ENCODE measurements at places on chromosomes 1 and 21.
A peak's percentile ranks its signal among the peaks of the same experiment; 100 is the strongest.

DNA sequence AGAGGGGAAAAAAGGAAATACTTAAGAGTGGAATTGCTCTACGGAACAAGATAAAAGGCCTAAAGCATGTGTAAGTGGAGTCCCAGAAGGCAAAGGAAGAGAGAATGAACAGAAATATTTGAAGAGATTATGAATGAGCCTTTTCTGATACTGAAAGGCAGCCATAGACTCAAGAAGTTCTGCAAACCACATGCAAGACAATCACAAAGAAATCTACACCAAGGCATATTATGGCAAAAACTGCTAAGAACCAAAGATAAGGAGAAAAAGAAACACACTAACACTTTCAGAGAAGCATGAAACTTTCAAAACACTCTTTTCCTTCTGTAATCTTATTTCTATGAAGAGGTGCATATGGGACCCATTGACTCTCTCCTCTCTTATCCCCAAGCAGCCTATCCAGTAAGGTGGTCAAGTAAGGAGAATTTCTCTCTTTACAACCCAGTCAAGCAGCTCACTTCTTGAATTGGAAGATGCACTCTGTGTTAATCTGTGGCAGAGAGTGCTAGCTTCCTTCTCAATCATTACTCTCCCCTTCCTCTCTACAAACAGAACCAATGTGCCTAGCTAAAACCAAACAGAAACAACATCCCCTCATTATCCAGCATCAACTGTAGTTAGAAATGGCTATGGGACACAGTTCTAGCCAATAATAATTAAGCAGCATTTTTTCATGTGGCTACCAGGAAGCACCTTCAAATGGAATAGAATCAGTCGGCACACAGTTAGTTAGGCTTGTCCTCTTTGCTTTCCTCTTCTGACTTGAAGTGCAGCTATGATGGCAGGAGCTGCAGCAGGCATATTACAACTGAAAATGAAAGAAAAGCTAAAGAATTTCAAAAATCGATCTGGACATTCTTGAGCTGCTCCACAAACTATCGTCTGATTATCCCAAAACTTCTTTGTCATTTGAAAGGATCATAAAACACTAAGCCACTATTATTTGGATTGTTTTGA lies 25.9 kb downstream of the KRTAP19-8 start:
- DNase-seq: no peak

DNA sequence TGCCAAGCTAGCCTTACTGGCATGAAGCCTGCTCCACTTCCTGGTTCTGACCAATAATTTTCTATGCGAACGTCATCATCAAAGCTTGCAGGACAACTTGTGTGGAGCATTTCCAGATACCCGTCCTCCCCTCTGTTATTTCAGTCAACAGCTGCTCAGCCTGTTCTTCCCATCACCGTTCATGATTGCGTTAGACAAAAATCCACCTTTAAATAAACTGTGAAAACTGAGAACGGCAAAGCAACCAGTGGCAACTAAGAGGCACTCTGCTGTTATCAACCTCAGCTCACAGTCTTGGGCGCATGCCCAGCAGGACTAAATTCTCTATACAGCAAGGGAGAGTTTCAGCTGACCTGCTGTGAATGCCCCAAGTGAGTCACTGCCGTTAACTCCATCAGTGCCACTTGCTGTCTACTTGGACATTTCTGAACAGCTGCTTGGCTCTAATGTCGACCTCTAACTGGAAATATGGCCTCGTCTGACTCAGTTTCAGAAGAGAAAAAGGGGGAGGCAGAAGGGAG lies 207.4 kb upstream of the RUNX1 start:
- DNase-seq: no peak

DNA sequence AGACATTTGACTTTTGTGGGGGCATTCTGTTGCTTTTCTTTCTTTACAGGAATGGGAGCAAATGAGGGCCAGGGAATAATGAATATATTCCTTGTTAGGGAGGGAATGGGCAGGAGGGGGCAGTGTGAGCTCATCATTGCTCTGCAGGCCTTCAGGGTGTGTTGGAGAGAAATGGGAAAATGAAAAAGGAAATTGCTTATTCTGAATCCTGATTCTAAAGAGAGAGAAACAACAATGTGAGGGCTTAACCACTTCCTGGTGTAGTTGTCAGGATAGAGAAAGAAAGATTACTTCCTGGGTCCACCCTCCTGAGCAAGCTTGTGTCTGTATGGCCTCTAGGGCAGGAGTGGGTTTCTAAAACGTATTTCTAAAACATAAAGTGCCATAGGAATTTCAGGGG lies 28.3 kb downstream of the VANGL2 start:
- DNase-seq: peak; percentile 10

- DNase-seq: no peak
These were observed 41.5 kb upstream of the IL19 start for GRCh38 chr1:206729050-206729449.

- no peak for DNase-seq
These were observed 64.7 kb downstream of the TGFBR3 start for GRCh38 chr1:91821126-91821868.

DNA sequence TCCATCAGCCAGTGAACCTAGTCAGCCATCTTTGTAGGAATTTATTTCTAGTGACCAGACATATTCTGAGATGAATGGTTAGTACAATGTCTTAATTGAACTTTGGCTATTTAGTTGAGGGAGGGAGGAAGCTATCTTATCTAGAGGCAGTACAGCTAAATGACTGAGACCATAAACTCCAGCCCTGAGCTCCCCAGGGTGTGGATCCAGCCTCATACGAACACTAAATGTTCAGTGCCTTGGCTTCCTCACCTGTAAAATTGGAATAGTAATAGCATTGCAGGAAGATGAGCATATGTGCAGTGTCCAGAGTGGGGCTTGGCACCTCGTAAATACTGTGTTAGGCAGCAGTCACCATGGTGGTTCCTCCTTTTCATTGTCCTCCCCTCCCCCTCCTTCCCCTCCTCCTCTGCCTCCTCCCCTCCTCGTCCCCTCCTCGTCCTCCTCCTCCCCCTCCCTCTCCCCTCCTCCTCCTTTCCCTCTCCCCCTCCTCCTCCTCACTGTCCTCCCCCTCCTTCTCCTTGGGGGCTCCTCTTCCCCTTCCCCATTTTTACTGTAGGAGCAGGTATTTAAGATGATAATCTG lies 108.2 kb downstream of the GALNT2 start:
- DNase-seq: no peak

DNA sequence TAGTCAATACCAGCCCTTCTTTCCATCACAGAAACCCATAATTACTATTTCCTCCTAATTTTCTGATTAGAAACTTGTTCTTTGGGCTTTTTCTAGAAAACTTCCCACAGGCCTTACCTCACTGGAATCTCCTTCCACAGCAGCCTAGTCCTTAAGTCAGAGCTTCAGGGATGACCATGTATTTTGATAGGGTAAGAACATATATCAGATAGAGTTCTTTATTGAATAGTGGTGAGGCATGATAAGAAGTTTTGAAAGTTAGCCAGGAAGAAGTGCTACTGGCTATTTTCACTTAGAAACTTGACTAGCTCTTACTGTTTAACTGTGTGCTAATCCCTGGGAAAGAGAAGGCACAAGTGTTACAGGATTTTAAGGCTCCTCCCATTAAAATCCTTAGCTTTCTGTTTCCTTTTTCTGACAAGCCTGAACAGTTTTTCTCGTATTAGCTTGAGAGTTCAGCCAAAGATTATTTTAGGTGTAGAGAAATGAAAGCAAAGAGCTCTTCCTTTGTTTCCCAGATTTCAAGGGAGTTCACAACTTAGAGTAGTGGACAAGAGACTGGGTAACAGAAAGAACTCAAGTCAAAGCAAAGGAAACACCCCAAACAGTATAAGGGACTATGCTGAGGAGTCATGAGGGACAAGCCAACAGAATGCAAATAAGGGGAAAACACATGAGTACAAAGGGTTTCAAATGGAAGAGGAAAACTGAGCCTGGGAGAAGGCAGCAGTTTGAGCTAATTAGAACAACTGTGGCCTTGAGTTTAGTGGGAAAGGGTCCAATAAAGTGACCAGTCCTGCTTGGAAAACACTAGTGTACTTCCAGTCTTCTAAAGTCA lies 37.2 kb upstream of the AIM2 start:
- DNase-seq: no peak

DNA sequence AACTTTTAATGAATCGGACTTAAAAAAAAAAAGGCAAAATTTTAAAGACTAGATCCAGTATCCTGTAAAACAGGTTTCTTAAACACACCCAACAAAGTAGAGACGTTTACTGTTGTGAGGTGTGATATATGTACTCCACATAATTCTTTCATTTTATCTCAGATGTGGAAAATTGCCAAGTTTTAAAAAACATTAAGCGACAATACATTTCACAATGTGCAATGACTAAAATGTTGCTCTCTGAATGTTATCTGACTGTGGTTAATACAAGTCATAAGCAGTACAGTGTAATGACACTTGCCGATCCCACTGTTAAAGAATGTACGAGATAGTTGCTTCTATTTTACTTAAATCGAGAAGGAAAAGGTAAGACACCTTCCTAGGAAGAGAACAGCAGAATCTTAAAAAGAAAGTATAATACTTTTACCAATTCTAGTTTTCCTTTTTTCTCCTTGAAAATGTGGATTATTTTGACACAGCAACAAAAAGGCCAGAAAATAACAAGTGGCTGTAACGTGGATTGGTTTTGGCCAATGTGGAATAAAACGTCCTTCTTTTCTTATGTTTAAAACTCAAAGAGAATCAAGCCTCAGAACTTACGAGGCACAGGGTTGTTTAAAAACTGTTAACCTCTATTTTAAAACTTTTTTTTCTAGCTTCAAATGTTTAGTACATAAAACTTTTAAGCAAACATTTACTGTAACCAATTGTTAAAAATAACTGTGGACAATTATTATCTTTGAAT lies 51.4 kb downstream of the TP53BP2 start:
- DNase-seq: no peak

GRCh38 chr1:205528887-205529825 lies 24.7 kb downstream of the CDK18 start:
- peak; percentile 70 for DNase-seq

GRCh38 chr1:14555091-14555490 lies 43.4 kb upstream of the KAZN start:
- DNase-seq: no peak

DNA sequence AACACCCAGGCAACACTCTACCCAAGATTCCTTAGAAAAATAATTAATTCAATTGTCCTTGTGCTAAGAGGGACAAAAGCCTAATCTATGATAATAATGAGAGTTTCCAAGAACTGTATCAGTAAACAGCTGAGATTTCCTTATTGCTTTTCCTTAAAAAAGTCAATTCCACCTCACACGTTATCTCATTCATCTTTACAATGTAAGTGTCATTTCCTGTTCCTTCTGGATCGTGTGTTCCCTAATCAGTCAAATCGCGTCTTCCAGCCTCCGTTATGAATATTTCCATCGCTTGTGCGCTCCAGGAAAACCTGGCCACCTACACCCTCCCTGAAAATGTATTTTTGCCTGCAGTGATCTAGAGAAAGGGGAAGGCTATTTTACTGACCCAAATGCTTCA lies 23.9 kb upstream of the CLDN17 start:
- DNase-seq: no peak

- DNase-seq: no peak
These were observed 215.5 kb upstream of the GALNT2 start for GRCh38 chr1:229851511-229851910.

DNA sequence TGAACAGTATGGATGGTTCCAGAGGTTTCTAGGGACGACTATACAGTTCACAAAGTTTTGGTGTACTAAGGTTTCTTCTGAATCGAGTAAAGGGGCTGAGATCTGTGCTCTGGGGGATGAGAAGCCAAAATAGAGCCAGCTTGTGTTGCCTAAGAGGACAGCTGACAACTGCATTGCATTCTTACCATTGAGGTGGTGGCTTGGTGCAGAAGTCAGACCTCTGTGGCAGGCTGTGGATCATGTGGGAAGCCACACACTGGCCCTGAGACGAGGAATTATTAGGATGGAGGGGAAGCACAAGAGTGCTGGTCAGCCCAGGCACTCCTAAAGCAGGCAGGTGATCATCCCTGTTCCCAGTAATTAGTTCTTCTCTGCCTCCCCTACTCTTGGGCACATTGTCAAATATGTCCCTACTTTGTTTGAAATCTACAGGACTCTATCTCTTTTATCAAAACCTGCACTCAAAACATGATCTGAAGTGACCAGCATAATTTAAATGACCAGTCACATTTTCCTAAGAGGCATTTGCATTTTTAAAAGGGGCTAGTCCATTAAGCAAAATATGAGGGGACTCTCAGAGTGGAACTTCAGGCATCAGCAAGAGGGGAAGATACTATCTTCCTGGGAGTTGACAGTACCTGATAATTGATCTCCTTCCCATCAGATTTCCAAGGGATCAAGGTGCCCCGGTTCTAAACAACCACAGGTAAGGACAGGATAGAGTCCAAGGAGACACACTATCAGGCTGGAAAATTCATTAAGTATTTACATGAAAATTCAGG lies at the start of gene FCRLB:
Gene FCRLB (plus strand): TSS at position 589 of the 782 bp plus-strand sequence. CDS start 1,129 bp downstream, outside the sequence.
- DNase-seq: no peak

- DNase-seq: no peak
These were observed 1.0 kb upstream of the CELA2A start for GRCh38 chr1:15455522-15455921.

DNA sequence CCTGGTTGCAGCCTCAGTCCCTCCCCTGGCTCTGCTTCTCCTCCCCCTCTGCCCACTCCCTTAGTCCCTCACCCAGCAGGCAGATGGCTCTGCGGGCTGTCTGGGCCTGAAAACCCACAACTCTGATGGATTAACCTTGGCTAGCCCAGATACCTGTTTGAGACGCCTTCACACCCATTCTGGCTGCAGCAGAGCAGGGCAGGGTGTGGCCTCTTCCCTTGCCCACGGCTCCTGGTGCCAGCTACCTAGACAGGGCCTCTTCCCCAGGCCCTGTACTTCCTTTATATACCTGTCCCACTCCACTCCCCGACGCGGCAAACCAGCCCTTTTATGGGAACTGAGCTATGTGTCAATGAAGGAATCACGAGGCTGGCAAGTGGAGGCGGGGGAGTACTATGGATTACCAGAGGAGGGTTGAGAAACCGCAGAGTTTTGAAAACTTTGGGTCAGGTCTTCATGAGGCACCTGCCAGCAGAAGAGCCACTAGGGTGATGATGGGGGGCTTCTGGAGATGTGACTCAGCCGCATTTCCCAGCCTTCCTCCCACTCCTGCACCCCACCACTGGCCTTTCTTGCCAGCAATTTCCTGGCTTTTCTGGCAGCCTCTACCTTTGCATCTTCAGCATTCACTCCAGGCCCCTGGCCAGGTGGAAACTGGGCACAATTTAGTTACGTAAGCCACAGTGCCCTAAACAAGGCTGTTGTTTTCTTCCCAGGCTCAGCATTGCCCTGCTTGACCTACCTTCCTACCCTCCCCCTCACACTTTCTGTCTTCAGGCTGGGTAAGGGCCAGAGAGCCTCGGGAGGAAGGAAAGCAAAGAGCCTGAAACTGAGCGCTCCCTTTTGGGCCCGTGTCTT lies at the start of gene CHI3L1:
Gene CHI3L1 (minus strand): TSS at position 259 of the 858 bp plus-strand sequence. CDS start 81 bp downstream, at position 178.
- no peak for DNase-seq

DNA sequence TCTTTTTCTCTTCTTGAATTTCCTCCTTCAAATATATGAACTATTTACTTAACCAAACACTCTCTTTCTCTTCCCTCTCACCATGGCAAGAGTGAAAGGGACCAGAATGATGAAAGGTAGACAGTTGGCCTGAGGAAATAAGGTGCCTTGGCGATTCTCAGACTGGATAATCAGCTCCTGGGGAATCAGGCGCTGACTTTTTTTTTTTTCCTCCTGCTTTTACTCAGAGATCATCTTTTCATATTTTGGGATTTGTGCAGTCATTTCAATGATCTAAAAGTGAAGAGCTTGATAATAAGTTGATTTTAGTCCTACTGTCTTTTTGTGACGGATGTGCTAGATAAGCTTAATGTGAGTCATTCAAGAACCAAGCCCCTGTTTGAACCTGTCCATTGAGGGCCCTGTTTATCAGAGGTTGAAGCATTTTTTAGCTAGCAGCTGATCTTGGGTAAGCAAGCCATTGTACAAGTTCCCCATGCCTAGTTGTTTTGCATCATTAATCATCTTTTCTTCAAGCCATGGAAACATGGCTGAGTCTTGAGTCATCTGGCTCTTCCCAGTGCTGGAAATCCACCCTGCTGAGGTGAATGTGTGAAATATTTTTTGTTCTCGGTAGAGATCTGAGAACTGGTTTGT lies 40.8 kb downstream of the ITSN1 start:
- DNase-seq: no peak

Measured in T follicular helper cell (primary cell).